ENCODE measurements at places on chromosomes 2 and 18.

GRCh38 chr2:232141591-232141990 lies 180.1 kb downstream of the DIS3L2 start:
- no peak for DNase-seq

DNA sequence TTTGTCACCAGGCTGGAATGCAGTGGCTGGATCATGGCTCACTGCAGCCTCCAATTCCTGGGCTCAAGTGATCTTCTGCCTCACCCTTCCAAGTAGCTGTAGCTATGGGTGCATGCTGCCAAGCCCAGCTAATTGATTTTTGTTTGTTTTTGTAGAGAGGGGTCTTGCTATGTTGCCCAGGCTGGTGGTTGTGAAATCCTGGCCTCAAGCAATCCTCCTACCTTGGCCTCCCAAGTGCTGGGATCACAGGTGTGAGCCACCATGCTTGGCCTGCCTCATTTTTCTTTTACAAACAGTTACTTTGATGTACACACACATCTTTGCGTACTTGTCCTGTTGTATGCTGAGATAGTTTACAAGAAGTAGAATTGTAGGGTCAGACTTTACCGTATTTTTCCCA lies 13.1 kb upstream of the ANKRD12 start:
- no peak for DNase-seq

DNA sequence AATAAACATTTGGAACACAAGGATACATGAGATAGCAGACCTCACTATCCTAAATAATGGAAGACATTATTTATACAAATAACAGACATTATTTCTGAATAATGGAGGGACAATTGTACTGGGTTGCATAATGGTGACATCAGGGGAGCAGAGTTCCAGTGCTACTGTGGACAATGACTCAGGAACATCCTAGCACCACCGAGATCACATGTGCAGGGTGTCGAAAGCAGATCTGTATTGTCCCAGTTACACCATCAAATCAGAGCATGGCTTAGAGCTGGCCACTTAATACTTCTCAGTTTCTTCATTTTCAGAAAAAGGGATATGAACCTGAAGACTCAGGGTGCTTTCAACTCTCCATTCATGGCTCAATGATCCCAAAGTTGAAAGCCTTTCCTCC lies 249.1 kb upstream of the RBMS1 start:
- no peak for DNase-seq

DNA sequence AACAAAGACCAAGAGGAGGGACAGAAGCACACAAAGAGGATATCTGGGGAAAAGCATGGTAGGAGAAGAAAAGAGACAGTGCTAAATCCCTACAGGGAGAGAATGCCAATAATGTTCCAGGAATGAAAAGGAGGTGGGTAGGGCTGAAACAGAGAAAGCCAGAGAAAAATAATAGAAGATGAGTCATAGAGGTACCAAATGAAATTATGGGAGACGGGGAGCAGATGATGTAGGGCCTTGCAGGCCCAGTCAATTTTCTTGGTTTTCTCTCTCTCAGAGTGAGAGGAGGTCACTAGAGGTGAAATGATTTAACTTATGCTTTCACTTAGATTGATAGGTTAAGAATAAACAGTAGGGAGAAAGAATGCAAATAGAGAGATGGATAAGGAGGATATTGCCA lies 61.5 kb downstream of the RPRM start:
- no peak for DNase-seq

DNA sequence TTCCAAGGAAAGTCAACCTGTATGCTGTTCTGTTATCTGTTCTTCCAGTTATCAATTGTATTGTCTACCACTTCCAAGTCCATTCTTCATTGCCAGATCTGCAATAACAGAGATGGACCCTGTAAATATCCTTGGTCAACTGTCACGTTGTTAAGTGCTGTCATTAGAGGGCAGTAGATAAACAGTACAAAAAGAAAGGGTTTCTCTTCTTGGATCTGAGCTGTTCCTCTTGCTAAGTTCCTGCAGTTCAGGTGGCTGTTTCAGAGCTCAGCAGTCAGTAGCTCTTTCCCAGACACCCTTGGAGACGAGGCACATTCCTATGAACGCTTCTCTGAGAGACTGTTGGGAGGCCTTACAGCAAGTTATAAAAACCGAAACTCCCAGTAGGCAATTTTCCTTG lies 957.1 kb upstream of the CHAC2 start:
- no peak for DNase-seq

DNA sequence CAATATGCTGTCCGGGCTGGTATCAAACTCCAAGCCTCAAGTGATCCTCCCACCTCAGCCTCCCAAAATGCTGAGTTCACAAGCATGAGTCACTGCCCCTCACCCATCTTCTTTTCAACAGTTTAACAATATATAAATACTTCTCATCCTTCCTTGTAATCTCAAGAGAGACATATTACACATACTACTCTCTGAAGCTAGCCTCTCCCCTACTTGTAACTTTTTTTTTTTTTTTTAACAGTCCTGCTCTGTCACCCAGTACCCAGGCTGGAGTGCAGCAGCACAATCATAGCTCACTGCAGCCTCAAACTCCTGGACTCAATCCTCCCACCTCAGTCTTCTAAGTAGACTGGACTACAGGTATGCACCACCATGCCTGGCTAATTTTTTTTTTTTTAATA lies 5.7 kb downstream of the GFPT1 start:
- no peak for DNase-seq

DNA sequence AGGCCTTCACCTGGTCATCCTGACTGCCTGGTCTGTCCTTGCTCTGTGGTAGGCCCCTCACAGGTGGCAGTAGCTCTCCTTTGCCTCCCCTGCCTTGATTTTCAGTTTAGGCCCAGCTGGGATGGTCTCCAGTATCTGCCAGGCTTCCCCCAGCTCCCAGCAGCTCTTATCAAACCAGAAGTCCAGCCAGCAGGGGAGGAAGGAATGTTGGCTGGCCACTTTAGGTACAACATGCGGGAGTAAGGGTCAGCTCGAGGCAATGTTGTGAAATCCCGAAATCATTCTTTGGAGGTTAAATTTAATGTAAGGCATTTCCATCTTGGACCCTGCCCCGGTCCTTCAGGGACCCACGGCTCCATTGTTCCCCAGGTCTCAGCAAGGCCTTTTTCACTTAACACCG lies 16.8 kb downstream of the ATP6V1C2 start:
- no peak for DNase-seq

- DNase-seq: no peak
Observed at GRCh38 chr2:10377052-10377746, 70.9 kb downstream of the ODC1 start.

DNA sequence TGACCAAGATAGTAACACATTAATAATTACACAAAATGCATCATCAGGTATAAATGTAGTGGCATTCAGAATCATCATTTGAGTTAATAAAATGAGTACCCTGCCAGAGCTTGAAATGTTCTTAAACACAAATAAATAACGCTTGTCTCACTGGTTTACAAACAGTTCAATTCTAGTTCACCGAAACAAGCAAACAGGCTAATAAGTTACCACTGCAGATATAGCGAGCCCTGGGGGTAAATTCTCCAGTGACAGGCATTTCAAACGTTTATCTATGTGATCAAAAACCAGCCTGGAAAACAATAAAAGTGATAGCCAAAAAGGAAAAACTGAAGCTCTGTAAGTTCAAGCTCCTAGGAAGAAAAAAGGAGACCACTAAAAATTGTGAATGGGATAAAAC lies 152.6 kb downstream of the THADA start:
- no peak for DNase-seq

GRCh38 chr2:209556354-209556961 lies 132.6 kb downstream of the MAP2 start:
- no peak for DNase-seq

GRCh38 chr18:67010919-67011318 lies 407.0 kb upstream of the CDH19 start:
- no peak for DNase-seq

DNA sequence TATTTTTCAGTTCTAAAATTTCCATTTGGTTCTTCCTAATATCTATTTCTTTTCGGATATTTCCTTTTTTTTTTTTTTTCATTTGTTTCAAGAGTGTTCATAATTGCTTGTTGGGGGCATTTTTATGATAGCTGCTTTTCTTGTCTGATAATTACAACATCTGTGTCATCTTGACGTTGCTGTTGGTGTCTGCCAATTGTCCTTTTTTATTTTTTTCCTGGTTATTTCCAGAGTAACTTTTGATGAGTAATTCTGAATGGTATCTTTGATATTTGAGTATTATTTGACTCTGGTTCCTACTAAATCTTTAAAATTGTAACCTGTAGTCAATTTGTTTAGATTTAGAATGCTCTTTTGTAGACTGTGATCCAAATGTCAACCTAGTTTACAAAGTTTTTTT lies 51.3 kb upstream of the CHRNA1 start:
- no peak for DNase-seq

DNA sequence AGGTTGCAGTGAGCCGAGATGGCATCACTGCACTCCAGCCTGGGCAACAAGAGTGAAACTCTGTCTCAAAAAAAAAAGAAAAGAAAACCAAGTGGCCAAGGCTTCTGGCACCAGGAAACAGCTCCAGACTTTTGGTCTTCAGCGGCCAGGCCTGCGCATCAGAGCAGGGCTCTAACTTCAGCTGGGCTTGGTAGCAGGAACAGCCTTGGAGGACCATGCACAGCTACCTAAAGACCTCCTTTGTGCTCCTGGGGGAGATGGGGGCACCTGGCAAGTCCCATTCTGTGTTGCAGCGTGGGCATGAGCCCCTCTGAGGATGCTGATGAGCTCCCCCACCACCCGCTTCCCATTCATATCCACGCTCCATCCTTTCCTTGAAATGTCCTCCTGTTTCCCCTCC lies 56.4 kb upstream of the SEMA4C start:
- DNase-seq: no peak

DNA sequence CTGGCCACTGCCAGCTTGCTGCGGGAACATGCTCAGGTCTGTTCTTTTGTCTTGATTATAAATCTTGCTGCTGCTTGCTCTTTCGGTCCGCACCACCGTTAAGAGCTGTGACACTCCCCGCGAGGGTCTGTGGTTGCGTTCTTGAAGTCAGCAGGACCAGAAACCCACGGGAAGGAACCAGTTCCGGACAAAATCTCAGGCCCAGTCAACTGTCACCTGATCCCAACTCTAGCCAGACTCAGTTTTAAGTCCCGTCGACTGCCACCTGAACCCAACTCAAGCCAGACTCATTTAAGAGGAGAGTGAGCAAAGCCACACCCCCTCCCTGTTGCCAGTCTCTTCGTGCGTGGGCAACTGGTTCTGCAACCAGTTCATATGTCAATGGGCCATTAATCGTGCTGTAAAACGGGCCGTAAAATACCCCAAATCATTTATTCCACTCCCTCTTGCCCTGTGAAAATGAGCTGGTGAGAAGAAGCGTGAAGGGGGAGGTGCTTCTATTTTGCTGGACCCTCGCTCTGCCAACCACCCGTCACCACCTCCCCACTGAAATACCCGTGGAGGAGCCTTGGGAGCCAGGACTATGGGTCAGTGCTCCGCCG lies 224.3 kb downstream of the NDUFA10 start:
- DNase-seq: no peak

DNA sequence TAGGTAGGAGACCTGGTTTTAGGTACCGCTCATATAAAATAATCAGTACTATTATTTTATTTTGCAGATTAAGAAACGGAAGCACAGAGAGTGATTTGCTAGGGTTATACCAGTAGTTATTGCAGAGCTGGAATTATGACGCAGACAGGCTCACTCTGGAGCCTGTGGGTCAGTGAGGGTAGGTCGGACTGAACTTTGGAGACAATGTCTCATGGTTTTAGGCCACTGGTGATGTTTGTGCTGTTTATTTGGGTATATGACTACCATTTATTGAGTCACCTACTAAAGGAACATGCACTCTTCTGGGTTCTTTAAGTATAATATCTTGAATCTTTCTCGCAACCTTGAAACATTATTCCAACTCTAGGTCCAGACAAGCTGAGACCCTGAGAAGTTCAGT lies 33.5 kb upstream of the IL1R1 start:
- DNase-seq: no peak

DNA sequence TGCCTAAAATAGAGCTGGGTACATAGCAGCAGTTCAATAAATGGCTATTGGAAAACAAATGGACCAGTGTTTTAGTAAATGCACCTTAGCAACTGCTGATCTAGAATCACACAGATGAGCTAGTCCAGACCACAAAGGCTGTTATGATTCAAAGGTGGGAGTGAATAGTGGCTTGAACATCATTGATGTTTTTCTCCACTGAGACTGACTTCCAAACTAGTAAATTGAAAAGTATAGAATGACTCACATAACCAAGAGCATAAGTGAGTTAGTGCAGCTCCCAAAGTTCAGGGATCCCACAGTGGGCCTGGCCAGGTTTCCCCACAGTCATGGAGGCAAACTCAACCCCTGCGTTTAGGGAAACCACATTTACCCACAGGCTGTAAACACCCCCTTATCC lies 106.7 kb upstream of the YPEL5 start:
- DNase-seq: no peak
